Eye (tissue), 1 donor: ENCODE measurements at places on chromosomes 6 and 20.

DNA sequence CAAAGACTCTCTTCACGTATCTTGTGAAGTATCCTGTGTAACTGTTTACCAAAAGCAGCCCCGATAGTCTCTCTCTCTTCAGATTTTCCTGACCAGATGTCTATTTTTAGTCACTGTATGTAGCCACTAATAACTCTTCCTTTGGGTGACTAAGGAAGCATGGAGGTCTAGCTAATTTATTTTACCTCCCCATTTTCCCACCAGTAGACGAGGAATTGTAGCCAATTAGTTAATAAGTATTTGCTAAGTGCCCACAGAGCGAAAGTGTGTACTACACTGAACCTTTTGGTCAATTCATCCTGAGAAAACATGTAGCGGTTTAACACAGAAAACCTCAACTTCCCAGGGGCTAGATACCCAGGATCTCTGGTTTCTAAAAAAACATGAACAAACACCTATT, 180.6 kb downstream of the TBX18 start:
- no peak for DNase-seq

DNA sequence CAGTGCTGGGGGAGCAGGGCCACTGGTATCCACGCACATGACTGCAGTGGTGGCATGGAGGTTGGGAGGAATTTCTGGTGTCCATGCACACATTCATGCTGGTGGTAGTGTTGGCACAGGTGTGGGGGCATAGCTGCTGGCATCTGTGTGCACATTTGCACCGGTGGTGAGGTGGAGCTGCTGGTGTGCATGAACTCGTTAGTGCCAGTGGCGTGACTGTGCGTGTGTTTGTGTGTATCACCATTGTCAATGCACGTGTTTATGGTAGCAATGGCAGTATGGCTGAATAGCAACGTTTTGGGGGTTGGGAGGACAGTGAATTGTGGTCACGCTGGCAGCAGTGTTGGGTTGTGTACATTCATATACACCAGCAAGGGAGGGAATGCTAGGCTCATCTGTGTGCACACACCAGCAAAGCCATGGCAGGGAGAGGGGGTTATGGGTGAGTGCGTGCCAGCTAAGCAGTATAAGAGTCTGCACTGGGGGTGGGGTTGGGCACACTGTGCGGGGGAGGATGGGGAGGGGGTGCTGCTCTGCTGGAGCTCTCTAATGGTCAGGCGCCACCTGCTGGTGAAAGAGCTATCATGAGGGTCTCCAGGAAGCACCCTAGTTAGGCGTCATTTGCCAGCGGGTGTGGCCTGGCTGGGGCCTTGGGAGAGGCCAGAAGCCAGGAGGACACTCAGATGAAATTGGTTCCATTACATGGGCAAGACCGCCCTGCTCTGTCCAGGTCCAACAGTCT, 626.1 kb upstream of the ID4 start:
- peak; percentile 3 for DNase-seq

DNA sequence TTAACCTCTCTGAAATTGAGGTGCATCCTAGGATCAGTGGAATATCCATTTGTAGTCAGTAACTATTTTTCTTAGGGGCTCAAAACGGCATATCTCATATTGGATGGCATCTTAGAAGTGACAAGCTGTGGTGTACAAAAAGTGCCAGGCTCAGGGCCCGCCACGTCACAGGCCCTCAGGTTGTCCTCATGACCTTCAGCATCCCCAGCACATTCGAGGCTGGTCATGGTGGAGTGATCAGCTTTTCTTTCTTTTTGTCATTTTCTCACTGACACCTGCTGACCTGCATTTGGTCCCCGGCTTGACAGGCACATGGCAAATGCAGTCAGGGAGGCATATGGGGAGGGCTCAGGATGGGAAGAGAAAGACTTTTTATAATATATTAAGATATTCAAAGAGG, 7.1 kb upstream of the E2F1 start:
- peak; percentile 67 for DNase-seq

GRCh38 chr6:64081453-64081852, 445.9 kb downstream of the PHF3 start:
- DNase-seq = no peak
